ENCODE measurements at places on chromosomes 2 and 18.
A peak's percentile ranks its signal among the peaks of the same experiment; 100 is the strongest.

DNA sequence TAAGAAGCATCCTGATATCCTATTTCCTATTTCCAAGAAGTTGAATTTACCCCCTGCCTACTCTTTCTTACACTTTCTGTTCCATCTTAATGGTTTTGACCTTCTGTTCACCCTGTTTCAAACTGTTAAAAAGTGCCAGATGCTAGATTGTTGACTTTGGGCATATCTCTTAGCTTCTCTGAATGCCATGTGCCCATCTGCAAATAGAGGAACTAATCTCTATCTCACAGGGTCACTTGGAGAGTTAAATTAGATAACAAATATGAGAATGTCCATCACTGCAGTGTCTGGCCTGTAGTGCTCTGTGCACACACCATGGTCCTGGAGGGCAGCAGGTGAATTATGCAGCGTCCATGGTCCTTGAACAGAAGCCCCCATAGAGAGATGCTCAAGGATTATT is 83.8 kb downstream of the LRATD1 start:
- DNase-seq = no peak

DNA sequence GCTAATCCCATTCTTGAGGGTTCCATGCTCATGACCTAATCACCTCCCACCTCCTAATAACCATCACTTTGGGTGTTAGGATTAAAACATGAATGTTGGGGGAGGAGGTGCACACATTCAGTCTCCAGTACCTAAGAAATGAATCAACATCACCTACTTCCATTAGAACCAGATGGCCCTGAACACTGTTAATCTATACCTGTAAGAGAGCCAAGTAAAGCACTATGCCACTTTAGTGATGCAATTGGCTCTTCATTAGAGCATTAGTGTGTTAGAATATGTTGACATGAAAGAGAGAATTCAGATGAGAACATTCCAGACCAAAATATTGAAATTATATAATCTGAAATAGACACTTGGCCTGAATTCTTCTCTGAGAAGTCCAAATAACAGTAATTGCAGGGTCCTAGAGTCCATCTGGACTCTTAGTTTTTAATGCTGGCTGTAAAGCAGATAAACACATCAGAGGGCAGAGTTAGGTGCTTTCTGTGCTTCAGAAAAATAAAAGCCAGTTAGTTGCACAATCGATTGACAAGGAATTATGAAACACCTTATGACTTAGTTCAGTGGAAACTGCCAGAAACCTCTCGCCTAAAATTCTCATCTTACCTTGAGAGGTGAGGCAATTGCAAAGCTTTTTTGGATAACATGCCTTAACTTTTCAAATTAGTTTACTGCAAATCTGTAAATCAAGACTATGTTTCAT is 923.7 kb downstream of the SLC4A3 start:
- no peak for DNase-seq

DNA sequence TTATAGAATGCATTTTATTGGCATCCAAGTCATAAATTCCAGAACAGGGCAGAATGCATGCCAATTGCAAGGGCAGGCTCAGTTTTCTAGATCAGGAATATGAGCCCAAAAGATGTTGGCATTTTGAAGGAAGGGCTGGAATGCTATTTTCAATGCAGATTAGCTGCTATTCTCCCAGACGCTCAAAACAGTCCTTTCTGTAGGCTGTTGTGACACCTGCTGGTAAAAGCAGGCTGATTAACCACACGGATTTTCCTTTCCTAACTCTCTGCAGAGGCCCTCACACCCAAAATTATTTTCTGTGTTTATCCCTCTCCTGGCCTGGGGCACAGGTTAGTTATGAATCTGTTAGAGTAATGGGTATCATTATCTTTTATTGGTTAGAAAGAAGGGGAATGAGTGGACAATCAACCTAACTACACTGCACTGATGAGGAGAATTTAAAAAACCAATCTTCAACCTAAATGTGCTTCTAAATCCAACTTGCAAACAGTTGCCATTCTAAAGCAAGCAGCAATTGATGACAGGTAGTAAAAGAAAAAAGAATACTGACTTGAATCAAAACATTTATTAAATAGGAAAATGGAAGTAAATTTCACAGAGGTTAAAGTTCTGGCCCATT is 94.0 kb downstream of the PLA2R1 start:
- DNase-seq = no peak

DNA sequence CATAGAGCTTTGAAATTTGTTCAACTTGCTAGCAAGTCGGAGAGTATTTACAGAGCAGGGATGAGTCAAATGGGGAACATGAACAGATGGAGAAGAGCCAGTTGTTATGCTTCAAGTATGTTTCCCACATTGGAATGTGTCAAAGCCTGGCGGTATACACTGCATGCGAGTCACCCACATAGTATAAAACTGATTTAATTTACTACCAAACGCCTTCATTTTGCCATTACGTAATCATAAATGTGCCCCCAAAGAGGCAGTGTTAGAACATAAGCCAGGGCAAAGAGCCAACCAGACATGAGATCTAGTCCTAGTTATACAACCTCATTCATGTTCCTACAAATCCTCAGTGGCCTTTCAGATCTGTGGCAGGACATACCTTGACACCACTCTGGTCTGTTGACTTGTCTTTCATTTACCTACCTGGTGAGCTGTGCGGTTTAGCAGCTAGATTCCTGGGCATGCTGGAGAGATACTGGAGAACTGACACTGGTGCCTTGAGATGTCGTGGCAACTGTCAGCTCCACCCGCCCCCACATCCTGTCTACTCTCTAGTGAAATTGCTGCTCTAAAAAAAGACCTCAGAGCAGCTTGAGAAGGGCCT is 21.7 kb upstream of the NRP2 start:
- no peak for DNase-seq

- DNase-seq = no peak
Observed at GRCh38 chr2:72210470-72210869, 62.8 kb upstream of the CYP26B1 start.

- DNase-seq = no peak
Observed at GRCh38 chr2:144876013-144876412, 356.1 kb upstream of the ZEB2 start.

DNA sequence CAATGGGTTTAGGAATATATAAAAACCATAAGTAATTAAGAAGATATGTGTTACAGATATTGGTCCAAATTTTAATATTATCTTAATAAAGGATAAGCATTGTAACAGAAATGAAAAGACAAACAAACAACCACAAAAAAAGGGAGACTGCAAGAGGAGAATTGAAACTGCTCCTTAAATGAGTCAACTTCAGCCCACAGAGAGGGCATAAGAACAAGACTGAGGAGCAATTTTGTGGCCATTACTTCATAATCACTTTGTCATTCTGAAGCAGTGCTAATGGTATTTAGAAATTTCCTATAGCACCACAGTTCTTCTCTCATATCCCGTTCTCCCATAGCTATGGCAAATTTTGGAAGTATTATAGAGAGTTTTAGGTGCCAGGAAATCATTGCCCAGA is 193.2 kb upstream of the HNMT start:
- no peak for DNase-seq

DNA sequence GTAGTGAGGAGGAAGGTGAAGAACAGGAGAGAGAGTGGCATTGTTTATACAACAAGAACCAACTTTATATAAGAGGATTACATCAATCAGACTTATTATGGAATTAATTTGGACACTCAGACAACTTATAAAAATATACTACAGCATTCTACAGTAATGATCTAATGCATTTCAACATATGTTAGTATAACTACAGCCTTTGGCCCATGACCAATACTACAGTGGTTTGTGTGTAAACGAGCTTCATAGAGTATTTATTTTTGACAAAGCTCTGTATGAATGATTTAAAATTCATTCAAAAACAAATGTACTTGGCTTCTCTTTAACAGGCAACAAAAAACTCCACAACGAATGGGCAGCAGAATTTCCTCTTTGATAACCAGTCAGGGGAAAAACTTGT is 72.8 kb downstream of the ZNF521 start:
- no peak for DNase-seq

- no peak for DNase-seq
Observed at GRCh38 chr18:9210966-9211365, 74.4 kb downstream of the ANKRD12 start.

DNA sequence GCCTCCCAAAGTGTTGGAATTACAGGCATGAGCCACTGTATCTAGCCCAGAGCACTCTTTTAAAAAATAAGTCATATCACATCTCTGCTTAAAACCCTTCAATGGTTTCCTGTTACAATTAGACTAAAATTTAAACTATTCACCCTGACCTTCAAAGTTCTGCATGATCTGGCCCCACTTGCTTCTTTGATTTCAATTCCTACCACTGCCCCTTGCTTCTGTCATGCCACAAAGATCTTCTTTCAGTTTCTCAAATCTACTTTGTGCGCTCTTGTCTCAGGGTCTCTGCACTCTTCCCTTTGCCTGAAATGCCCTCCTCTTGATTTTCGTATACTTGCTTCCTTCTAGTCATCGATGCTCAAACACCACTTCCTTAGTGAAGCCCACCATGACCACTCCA is 213.0 kb downstream of the TMEM247 start:
- no peak for DNase-seq

- no peak for DNase-seq
Observed at GRCh38 chr2:174815526-174815925, 51.3 kb upstream of the CHRNA1 start.

DNA sequence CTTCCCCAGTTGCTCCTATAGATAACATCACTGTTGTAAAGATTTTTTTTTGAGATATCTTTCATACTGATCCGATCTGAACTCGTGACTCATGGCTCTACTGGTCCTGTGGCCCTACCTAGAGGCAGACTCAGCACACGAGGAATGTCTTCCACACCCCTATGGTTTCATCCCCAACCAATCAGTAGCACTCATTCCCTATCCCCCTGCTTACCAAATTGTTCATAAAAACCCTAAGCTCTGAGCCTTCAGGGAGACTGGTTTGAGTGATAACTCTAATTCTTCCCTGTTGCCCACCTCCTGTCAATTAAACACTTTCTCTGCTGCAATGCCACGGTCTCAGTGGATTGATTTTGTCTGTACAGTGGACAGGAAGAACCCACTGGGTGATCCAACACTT is 4.2 kb upstream of the SAP130 start:
- DNase-seq = no peak

- no peak for DNase-seq
Observed at GRCh38 chr2:54638774-54639187, 84.7 kb upstream of the EML6 start.

- no peak for DNase-seq
Observed at GRCh38 chr2:43073401-43073825, 153.0 kb downstream of the ZFP36L2 start.

- DNase-seq = no peak
Observed at GRCh38 chr2:59568461-59568860, 985.0 kb downstream of the BCL11A start.

GRCh38 chr2:62319070-62319469 is 123.2 kb downstream of the B3GNT2 start:
- DNase-seq = no peak

- no peak for DNase-seq
Observed at GRCh38 chr2:71576541-71576940, 123.2 kb downstream of the DYSF start.

DNA sequence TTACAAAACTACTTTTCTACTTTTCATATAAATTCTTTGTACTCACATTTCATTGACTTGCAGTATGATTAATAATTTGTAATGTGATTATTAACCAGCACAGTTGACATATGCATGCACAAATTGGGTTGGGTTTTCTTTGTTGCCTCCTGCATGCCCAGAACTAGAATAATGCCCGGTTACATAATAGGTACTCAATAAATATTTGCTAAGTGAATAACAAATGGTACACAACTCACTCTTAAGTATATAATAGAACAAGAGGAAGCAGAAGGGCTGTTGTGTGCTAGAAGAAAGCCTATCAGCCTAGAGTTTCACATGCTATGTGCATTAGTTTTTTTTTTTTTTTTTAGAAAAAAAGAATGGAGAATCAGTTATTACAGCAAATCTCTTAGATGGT is 9.3 kb downstream of the RDH14 start:
- DNase-seq = no peak

- no peak for DNase-seq
Observed at GRCh38 chr2:51291762-51292551, 260.0 kb upstream of the NRXN1 start.

- no peak for DNase-seq
Observed at GRCh38 chr2:111634050-111634794, 249.8 kb downstream of the ANAPC1 start.

- peak; percentile 54 for DNase-seq
Observed at GRCh38 chr2:136281281-136282114, 163.5 kb upstream of the CXCR4 start.

GRCh38 chr2:162586311-162586710 is 242.4 kb downstream of the GCA start:
- no peak for DNase-seq

- no peak for DNase-seq
Observed at GRCh38 chr2:233473878-233474277, 92.7 kb downstream of the USP40 start.

DNA sequence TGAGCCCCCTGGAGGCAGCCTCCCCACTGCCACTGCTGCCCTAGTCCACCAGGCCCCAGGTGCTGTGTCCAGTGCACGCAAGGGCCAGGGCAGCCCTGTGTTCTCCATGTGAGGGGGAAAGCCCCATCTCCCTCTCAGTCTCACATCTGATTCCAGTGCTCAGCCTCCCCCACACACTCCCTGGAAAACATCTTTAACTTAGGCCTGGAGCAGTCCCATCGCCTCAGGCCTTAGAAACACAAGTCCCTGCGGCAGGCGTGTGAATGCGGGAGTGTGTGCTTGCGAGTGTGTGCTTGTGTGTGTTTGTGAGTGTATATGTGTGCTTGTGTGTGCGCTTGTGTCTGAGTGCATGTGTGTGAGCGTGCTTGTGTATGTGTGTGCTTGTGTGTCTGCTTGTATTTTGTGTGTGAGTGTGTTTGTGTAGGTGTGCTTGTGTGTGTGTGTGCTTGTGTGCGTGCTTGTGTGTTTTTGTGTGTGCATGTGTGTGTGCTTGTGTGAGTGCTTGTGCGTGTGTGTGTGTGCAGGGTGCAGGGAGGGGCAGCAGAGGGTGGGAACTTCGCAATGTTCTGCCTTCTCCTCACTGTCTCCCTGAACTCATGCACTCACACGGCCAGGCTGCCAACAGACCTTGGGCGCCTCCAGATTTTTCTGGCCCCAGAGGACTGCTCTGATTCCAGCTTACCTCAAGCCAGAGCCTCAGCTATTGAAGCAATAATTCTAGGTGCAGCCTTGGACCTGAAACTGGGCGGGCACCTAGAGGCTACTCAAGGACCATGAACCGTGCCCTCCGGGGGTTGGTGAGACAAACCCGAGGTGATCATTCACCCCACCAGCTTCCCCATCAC is 139.6 kb downstream of the CABLES1 start:
- DNase-seq = no peak

- DNase-seq = no peak
Observed at GRCh38 chr2:104733226-104733943, 120.5 kb upstream of the POU3F3 start.

DNA sequence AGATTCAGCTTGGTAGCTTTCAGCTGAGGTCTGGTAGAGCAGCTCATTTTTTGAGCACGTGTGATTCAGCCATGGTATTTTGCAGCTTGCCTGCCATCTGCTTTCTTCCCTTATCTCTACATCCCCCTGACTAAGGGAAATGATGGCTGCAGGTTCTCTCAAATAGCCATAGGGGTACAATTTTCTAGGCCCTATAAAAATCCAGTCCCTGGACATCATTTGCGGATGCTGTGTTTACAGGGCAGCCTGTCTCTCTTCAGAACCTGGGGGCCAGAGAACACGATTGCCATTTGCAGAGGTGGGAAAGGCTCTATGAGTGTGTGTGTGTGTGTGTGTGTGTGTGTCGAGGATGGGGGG is 442.7 kb upstream of the MEIS1 start:
- no peak for DNase-seq
